Caco-2 (cell line): ENCODE measurements at places on chromosomes 3 and 15. TPM values are rescaled to one million over a fixed set of nuclear protein-coding genes. Genes with fewer than 3 reads are reported as not detected.

TUSC2 gene
- 34.9 and 38.3 TPM in 2 replicates for total RNA-seq

ANKDD1A gene
- total RNA-seq = 1.3 and 1.6 TPM in 2 replicates

FOXP1 gene
- total RNA-seq = 131 and 155 TPM in 2 replicates

LTF gene
- total RNA-seq = not detected in 2 replicates

RNF111 gene
- total RNA-seq = 26.1 and 30.5 TPM in 2 replicates

CYP1A2 gene
- not detected in 2 replicates for total RNA-seq

KCNAB1 gene
- 0.14 and 0.44 TPM in 2 replicates for total RNA-seq

CX3CR1 gene
- total RNA-seq = 0.61 TPM in 1 of 2 replicates, not detected in the other

NRG4 gene
- 0.95 and 2.5 TPM in 2 replicates for total RNA-seq

TP63 gene
- total RNA-seq = 0.77 and 1.2 TPM in 2 replicates
